ENCODE measurements at places on chromosomes 12 and 14. TPM values are rescaled to one million over a fixed set of nuclear protein-coding genes. Genes with fewer than 3 reads are reported as not detected.
A peak's percentile ranks its signal among the peaks of the same experiment; 100 is the strongest.

DNA sequence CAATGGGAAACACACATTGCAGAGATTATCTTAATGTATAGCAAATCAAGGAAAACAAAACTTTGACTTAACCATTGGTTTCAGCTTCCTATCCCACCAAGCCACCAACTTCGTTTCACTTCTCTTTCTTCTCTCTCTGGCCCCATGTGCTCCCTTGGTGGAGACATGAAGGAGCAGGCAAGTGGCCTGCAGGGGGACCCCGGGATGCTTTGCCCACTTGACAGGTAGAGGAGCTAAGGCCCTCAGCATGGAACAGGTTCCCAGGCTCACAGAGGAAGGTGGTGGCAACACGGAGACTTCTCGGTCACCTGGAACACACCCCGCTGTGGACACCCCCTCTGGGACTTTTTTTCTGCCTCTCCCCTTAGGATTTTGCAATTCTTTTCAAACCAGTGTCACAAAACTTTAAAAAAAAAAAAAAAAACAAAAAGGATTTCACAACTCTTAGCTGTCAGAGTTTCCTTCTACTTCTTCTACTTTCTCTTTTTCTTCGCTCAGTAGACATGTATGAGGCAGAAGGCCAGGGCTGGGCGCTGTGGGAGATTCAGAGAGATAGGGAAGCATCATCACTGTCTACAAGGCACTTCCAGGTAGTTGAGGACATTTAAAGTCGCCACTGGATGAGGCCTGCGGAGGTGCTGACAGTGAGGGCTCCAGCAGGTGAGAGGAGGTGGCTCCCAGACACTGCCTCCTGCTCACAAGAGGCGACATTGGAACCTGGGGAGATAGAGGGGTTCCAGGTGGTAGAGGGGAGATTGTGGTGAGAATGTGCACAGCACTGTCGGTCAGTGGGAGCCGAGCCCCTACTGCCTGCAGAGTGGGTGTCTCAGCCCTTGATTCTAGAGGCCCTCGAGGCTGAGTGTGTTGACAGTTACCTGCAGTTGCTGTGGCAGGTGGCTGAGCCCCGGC, 119.6 kb downstream of the GCH1 start:
- ATAC-seq = no peak

DNA sequence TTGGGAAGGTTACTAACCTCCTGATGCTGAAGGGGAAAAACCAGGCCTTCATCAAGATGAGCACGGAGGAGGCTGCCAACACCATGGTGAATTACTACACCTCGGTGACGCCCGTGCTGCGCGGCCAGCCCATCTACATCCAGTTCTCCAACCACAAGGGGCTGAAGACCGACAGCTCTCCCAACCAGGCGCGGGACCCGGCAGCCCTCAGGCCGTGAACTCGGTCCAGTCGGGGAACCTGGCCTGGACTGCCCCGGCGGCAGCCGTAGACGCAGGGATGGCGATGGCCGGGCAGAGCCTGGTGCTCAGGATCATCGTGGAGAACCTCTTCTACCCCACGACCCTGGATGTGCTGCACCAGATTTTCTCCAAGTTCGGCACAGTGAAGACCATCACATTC, 133.0 kb upstream of the FUT8 start:
- ATAC-seq = no peak

DNA sequence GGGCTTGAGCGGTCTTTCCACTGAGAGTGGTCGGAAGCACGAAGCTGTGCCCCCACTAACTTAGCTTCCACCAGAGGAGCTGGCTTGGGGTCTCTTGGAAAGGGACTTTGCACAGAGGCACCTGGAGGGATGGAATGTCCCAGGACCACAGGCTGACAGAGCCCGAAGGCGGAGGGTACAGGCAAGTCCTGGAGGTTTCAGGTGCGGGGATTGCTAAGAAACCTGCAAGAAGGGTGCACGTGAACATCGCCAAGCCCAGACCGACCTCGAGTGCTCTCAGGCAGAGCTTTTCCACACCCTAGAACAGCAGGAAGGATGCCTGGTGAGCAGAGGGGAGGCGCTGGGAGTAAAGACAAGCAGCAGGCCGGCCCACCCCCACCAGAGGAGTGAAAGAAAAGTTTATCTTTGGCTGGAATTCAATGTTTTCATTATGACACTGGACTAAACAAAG, 61.6 kb downstream of the SERPINA3 start:
- no peak for ATAC-seq

DNA sequence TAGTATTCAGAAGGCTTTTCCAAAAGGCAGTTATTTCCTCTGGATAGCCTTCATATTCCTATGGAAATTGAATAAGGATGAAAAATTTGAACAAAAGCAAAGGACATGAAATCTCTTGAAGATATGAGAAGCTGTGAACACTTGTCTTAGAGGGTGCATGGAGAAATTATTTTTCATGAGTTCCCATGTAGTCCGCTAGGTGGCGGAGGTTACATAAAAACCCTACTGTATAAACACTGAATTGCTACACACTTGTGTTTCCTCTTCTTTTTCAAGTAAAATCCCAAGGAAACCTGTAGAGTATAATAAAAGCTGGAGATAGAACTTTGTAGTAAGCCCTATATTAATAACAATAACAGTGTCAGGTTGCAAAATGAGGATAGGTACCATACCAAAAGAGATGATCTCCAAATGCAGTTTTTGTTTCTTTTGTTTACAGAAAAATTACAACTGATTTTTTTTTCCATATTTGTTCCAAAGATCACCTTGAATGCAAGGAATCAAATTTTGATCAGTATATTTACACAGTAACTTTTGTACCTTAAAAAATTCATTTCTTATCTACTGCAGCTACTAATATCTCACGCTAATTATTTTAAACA, 37.8 kb upstream of the OR4E1 start:
- peak; percentile 65 for ATAC-seq

- ATAC-seq = no peak
Measured at GRCh38 chr12:69908203-69908602, 83.2 kb downstream of the MYRFL start.

GRCh38 chr14:29663281-29663801, 264.3 kb downstream of the PRKD1 start:
- ATAC-seq = no peak

DNA sequence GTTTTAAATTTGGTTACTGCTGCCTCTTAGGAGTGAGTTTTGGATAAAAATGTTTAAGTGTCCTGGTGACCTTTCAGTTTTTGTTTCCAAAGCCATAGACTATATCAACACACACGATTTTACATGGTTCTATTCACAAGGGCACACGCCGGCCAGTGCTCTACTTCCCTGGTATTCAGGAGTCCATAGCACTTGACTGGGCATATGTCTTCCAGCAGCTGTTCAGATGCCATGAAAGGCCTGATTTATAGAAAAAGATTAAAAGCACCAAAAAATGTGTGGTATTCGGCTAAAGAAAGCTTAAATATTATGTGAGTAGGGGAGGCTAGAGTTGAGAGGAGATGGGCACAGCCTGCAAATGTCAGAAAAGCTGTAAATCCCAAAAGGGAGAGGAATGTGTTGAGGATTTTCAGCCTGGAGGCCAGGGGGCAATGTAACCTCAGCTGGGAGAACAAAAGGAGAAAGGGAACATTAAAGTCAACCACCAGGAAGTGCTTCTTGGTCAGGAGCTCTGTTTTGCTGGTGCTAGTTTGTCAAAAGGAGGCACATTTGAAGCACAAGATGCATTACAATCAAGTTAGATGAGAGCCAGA, 478.4 kb downstream of the RAD51B start:
- ATAC-seq = no peak

DNA sequence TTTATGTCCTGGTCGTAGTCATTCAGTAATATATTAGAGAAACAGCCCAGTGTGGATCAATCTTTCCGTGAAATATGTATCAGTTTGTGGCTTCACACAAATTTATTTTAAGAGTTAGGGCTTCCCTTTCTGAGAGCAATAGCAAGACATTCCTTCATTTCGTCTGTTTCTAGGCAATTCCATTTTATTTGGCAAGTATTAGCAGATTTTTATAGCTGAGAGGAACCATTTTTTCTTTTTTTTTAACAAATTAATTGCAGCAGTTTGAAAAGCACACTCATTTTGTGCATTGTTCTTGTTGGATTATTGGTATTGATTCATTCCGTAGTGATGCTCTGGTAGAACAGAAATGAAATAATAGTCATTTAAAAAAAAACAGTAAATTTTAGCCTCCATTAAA, 132.9 kb downstream of the SRGAP1 start:
- no peak for ATAC-seq

GRCh38 chr14:106038263-106038662, 511.9 kb downstream of the TMEM121 start:
- ATAC-seq = no peak

- no peak for ATAC-seq
Measured at GRCh38 chr14:61542848-61543790, 152.2 kb upstream of the HIF1A start.

GRCh38 chr12:33994857-33995808, 27.2 kb upstream of the ALG10 start:
- ATAC-seq = no peak

Gene RBP5
- total RNA-seq = not detected

Gene FBXO34
- 16.3 TPM for total RNA-seq

Gene GALNT8
- 0.89 TPM for total RNA-seq

Gene KCNA5
- not detected for total RNA-seq

Gene SMOC1
- total RNA-seq = not detected

Gene CLMN
- 0.95 TPM for total RNA-seq

Gene PZP
- not detected for total RNA-seq

Gene RD3L
- not detected for total RNA-seq

Gene AMN
- 2.1 TPM for total RNA-seq

Gene GYS2
- total RNA-seq = not detected

Gene TSHR
- not detected for total RNA-seq

Gene ZC3H10
- 7.8 TPM for total RNA-seq

Gene CMA1
- total RNA-seq = not detected

Gene KLHDC1
- 0.97 TPM for total RNA-seq

Measured in activated T-helper 17 cell treated with anti-CD3 and anti-CD28 coated beads, Interleukin-2, amount 50 U/mL, for 72 hours (primary cell).